Endothelial cell (in vitro differentiated cells): ENCODE measurements at places on chromosomes 12 and 14.

- DNase-seq, result no peak
Measured at GRCh38 chr12:48110691-48111311, 4.9 kb upstream of the SENP1 start.

DNA sequence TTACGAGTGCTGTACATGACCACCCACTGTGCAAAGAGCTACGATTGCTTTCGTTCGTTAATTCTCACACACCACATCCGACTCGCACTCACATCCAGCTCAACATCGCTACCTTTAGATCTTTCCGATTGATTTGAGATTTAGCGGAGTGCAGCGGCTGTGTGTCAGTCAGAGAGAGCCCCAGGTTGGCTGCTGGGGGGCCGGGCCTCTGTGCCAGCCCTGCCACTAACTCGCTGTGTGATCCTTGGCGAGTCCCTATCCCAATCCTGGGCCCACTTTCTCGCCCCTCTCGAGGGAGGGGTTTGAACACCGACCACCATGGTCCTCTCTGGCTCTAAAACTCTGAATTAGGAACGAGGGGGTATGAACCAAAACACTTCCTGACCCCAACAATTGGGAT is 8.6 kb downstream of the DLK1 start:
- DNase-seq, result no peak

- DNase-seq, result no peak
Measured at GRCh38 chr14:50954811-50955372, 10.6 kb upstream of the PYGL start.

GRCh38 chr12:99619389-99620158 is 28.0 kb upstream of the GARIN6 start:
- no peak for DNase-seq

DNA sequence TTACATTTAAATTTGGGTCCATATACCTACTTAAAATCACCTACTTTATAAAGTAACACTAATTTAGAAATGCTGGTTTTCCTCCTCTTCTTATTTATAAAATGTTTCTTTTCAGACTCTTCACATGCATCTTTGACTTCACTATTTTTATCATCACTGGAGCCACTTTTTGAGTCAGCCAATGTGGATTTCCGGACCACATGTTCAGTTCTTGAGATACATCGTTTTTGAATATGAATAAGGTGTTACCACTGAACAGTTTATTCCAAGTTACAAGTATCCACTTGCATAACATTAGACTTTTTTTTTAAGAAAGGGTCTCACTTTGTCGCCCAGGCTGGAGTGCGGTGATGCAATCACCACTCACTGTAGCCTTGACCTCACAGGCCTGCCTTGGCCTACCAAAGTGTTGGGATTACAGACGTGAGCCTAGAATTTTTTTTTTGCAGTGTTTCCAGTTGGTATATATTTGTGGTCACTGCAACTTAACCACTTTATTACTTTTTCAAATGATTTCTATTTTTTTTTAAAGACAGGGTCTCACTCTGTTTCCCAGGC is 5.7 kb downstream of the FNTB start:
- no peak for DNase-seq
